A172 (cell line): ENCODE measurements at places on chromosomes 4 and X. TPM values are rescaled to one million over a fixed set of nuclear protein-coding genes. Genes with fewer than 3 reads are reported as not detected.

Gene RHOXF2
- total RNA-seq, result not detected in 2 replicates

Gene LEF1
- total RNA-seq, result 4.7 and 6.1 TPM in 2 replicates

Gene MMRN1
- not detected in 2 replicates for total RNA-seq

Gene TSC22D3
- 6.9 and 7.7 TPM in 2 replicates for total RNA-seq

Gene ALPK1
- 8.8 and 11.6 TPM in 2 replicates for total RNA-seq

Gene CYTL1
- total RNA-seq, result not detected in 2 replicates

Gene MAGEA1
- not detected in 2 replicates for total RNA-seq

Gene ADAMTS3
- 0.19 TPM in 1 of 2 replicates, not detected in the other for total RNA-seq

Gene ESX1
- not detected in 2 replicates for total RNA-seq

Gene ETDB
- total RNA-seq, result not detected in 2 replicates

Gene DKK2
- 0.22 TPM in 1 of 2 replicates, not detected in the other for total RNA-seq

Gene TGIF2LX
- 0.98 TPM in 1 of 2 replicates, not detected in the other for total RNA-seq

Gene IL21
- total RNA-seq, result not detected in 2 replicates

Gene CENPE
- 18.4 and 36.2 TPM in 2 replicates for total RNA-seq

Gene DCAF12L2
- total RNA-seq, result not detected in 2 replicates

Gene BCLAF3
- 7.0 and 8.3 TPM in 2 replicates for total RNA-seq

Gene LUZP4
- total RNA-seq, result not detected in 2 replicates

Gene SLITRK4
- not detected in 2 replicates for total RNA-seq

Gene CXCL13
- total RNA-seq, result not detected in 2 replicates

Gene SLC4A4
- not detected in 2 replicates for total RNA-seq

Gene SRPX
- total RNA-seq, result 63.8 and 71.2 TPM in 2 replicates
